AG10803 (cell line): ENCODE measurements at places on chromosomes 13 and 19.

- no peak for DNase-seq
Observed at GRCh38 chr13:28889086-28889732, 69.1 kb downstream of the MTUS2 start.

DNA sequence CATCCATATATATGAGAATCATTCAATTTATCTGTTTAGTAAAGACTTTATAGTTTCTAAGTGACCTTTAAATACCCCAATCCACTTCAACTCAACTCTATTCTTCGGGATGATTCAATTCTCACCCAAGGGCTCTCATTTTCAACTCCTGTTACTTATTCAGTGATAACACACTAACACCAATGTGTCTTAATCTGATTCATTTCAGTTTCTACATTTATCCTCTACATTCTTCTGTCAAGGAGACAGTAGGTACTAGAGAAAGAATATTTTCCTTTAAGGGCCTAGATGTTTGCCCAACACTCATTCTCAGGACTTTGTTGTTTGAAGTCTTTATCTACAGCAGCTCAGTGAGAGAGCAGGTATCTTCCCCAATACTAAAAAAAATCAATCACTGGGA lies 7.1 kb downstream of the ARGLU1 start:
- DNase-seq = no peak

DNA sequence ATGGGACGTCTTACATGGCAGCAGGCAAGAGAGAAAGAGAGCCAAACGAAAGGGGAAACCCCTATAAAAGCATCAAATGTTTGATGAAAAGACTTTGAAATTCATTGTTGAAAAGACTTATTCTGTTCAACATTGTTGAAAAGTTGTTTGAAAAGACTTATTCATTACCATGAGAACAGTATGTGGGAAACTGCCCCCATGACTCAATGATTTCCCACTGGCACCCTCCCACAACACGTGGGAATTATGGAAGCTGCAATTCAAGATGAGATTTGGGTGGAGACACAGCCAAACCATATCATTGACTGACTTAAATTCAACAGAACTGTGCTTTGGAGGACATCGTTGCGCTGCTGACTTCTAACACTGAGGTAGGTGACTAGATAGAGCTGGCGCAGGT lies 48.0 kb upstream of the RCBTB2 start:
- no peak for DNase-seq

DNA sequence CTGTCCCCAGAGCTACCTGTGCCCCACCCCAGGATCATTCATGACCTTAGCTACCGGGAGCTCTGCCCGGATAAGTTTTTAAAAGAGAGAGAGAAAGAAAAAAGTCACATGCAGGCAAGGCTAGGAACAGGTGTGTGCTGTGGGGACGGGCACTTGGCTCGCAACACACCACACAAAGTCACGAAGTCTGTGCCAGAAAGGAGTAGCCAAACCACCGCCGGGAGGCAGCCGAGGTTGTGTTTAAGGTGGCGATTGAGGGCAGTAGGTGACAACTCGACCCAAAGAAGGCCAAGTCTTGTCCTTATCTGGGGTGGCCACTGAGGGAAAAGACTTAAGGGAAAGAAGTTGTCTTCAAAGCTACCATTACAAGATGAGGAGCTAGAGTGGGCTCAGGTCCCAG lies 4.6 kb upstream of the TSHZ3 start:
- DNase-seq = no peak

DNA sequence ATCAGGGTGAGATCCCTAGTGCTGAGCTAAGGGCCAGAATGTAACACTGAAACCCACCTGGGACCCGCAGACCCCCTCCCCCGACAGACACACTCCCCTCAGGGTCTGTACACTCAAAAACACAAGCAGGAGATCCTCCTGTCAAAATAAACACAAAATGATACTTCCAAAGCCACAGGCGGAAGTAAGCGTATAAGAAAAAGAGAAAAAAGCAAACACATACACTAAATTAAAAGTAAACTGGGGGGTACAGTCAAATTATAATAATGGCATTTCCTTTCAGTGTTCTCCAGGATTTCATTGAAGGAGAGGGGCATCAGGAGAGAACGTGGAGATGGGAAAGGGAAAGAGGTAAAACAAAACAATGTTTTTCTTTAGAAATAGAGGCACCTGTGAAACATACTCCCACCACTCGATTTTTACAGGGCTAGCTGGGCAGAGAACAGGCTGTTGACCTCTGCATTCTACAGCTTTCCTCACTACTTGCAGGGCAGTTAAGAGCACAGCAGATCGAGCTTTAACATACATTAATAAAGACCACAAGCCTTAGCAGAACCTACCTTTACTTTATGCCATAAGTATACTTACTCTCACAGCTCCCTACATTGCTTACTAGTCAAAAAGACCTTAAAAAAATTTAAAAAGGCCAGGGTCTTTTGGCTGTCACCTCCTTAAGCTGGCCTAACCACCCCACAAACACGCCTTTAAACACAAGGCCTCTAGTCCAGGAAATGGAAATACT lies 5.3 kb downstream of the ZIC5 start:
- DNase-seq = no peak

- DNase-seq = no peak
Observed at GRCh38 chr13:37059848-37060192, 332 bp upstream of the SUPT20H start.

- DNase-seq = no peak
Observed at GRCh38 chr13:26133851-26134250, 82.0 kb upstream of the SHISA2 start.

DNA sequence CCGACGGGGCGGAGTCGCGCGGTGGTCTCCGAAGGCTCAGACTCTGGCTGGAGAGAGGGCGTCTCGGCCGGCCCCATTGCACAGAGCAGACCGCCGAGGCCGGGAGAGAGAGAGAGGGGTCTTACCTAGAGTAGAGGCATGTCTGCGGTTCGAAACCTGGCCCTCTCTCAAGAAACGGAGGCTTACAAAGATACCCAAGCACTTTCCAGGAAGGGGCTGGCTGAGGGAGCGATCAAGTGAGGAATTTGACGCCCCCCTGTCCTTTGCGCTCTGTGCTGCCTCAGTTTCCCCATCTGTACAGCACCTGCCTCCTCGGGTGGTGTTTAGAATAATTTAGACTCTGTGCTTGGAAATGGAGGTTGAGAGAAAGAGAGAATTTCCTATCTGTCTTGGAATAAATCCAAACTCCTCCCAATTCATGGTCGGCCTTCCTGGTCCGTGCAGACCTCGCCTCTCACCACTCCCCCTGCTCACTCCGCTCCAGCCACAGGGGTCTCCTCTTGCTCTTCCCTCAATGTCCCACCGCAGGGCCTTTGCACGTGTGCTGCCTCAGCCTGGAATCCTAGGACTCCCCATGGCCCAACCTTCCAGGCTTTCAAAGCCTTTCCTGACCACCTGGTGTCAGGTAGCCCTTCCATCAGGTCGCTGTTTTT lies 658 bp upstream of the ISOC2 start:
- no peak for DNase-seq

- peak; percentile 93 for DNase-seq
Observed at GRCh38 chr19:54209811-54210494, 9.3 kb downstream of the RPS9 start.

DNA sequence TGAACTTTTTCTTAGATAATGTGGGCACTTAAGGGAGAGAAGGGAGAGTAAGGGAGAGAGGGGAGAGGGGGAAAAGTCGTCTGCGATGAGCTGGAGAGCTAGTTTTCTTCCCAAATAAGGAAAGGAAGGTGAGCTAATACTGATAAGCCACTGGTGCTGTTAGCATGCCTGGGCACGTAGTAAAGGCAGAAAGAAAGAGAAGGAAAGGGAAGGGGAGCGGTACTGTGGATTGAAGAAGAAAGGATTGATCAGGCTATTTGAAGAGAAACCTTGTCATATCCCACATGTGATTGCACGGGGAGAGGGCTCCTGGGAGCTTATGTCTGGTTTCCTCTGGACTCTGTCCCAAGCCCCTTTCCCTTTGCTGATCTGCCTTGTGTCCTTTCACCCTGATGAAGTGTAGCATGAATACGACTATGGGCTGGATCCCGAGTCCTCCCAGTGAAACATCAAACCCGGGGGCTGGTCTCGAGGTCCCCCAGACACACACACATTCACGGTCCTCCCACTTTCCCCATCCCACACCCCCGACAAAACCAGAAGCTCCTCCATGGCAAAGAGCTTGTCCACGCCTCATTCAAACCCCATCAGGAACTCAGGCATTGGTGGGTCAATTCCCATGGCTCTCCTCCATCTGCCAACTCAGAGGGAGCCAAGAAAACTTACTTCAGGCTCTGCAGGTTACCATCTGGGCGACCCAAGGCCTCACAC lies 30.6 kb downstream of the NLRP13 start:
- no peak for DNase-seq

GRCh38 chr19:40438284-40438683 lies 5.9 kb downstream of the SERTAD3 start:
- DNase-seq = no peak

GRCh38 chr19:18119013-18119716 lies 21.6 kb downstream of the MAST3 start:
- DNase-seq = no peak

DNA sequence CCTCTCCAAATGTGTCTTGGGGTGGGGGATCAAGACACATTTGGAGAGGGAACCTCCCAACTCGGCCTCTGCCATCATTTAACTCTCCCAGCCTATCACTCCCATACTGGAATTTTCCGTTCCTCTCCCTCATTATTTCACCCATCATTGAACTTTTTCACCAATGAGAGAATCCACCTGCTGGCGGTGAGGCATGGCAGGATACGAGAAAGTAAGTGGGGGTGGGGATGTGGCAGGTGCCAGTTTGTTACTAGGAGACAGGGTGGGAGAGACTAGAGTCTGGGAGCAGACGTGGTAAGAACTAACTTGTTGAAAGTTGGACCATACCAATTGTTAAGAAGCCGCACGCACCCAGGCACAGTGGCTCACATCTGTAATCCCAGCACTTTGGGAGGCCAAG lies 6.9 kb downstream of the GIPR start:
- DNase-seq = no peak

DNA sequence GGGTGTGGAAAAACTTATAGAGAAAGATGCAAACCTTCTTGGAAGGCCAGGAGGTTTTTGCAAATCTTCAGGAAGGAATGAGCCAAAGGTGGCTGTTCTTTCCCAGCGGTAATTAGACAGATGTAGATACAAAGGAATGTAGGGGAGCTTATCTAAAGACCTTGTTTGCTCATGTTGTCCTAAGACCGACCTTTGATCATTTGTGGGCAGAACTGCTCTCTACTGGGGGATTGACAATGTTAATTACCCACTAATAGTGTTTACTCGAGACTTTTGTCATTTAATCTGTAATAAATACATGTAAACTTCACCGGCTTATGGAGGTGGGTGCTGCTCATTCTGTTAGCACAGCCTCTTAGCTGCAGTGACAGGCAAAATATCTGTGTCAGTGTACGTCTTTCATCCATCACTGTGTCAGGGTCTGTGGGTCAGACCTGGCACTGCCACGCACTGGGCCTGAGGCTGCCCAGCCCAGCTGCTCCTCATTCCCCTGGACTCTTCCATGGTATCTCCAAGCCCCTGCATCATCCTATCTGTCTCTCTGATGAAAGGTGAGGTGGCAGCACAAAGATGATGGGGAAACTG lies 68.3 kb downstream of the ZNF431 start:
- DNase-seq = no peak

DNA sequence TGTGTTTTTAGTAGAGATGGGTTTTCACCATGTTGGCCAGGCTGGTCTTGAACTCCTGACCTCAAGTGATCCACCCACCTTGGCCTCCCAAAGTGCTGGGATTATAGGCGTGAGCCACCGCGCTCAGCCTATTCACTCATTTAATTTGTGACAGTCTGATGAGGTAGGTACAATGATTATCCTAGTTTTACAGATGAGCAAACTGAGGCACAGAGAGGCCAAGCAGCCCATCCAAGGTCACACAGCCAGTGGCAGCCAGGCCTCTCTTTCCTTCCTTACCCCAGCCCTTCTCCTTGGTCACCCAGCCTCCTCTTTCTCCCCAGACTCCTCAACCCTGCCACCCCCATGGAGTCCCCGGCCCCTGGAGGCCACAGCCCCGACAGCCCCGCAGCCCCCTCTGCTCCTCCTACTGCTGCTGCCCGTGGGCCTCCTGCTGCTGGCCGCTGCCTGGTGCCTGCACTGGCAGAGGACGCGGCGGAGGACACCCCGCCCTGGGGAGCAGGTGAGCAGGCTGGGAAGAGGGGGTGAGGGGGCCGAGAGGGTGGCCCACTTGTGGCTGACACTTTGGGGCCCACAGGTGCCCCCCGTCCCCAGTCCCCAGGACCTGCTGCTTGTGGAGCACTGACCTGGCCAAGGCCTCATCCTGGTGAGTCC lies 6.1 kb downstream of the FLT3LG start:
- no peak for DNase-seq

DNA sequence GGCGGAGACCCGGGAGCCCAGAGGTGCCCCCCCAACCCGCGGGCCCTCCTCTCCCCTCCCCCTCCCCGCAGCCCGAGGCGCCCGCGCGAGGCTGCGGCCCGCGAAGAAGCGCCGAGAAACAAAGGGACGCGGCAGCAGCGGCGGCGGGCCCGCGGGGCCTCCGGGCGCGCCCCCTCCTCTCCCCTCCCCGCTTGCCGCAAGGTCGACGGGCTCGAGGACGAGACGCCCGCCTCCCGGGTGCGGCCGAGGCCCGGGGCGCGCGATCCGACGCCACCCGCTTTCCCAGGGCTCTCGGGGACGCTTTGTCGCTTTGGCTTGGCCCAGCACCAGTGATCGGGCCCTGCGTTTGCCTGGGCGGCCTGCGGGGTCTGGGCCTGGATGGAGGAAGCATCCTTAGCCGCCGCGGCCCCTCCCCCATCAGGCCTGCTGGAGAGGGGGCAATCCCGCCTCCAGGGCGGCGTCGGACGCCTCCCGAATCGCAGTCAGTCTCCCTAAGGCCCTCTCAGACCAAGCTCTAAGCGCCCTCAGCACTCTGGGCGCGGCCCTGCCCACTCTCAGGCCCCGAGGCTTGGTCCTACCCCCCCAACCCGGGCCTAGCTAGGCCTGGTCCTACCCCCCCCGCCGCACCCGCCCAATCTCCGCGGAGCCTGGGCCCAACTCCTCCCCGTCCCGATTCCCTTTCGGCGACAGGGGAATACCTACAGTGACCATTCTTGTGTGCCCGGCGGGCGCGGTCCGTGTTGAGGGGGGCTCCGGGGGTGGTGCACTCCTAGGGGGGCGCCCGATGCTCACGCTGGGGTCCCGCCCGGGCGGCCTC lies 740 bp downstream of the ELAVL3 start:
- DNase-seq = no peak

DNA sequence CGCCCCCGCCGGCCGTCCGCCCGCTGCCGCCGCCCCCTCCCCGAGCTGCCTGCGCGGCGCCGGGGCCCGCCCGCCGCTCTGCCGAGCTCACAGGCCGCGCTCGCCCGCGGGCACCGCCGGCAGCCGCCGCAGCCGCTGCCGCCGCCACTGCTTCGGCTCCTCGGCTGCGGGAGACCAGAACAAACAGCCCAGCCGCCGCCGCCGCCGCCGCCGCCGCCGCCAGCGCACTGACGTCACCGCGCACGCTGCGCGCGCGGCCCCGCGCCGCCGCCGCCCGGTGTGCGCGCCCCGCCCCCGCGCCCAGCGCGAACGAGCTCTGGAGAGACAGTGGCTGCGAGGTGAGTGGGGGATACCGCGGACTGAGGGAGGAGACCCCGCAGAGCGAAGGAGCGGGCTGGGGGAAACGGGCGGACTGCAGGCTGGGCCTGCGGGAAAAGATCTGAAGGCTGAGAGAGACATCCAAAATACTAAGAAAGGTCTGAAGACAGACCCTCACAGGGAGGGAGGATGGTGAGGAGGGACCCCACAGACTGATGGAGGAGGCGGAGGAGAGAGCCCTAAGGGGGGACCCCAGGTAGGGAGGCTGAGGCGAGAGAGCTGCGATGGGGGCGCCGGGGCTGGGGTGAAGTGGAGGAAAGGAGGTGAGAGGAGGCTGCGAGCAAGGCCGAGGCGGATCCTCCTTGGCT lies at the start of gene BRD4:
TSS of gene BRD4 (minus strand) at position 229 of the 686 bp plus-strand sequence. CDS start 59,440 bp downstream, outside the sequence.
- DNase-seq = peak; percentile 48
